Inflammatory macrophage treated with lipopolysaccharide for 1 hour (primary cell): ENCODE measurements at places on chromosomes 13 and 19.

DNA sequence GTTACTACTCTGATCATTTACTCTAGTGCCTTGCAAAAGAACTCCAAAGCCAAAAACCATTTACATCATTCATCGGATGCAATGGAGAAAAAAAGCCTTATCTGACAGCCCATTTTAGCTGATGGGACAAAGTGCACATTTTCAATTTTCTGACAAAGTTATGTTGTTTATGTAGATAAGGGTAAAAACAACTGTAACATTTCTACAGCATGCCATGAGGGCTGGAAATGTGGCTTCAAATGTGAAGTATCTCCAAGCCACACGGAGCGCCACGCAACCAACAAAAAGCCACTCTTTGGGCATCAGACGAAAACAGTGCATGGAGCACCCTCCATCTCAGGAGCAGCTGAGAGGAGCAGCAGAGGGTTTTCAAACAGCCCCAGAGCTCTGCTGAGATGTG, 364.6 kb upstream of the ZNF507 start:
- no peak for DNase-seq

DNA sequence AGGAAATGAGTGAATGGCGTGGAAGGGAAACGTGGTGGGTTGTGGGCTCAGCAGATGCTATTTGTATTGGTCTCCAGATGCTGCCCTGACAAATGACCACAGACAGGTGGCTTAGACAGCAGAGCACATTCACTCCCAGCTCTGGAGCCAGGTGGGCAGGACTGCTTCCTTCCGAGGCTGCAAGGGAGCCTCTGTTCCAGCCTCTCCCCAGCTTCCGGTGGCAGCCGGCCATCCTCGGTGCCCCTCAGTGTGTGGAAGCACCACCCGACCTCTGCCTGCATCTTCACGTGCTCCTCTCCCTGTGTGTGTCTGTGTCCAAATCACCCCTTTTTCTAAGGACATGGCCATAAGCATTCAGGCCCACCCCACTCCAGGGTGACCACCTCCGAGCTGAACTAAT, 105.1 kb downstream of the SOX1 start:
- DNase-seq = no peak

- DNase-seq = no peak
Measured at GRCh38 chr19:21508198-21508597, 2.8 kb downstream of the ZNF429 start.

- DNase-seq = no peak
Measured at GRCh38 chr13:44072536-44072935, 192.8 kb downstream of the LACC1 start.

DNA sequence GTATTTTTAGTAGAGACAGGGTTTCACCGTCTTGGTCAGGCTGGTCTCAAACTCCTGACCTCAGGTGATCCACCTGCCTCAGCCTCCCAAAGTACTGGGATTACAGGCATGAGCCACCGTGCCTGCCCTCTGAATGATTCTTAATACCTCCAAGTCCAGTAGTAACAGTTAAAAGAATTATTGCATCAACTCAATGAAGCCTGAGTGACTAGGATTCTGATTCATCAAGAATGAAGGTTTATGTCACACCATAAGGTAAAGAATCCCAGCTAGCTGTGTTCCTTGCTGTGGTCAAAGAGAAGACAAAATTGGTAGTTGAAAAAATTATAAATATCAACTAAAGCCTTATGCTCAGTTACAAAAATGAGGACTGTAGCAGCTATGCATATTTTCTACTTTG, 81.2 kb upstream of the ABCC4 start:
- DNase-seq = no peak

DNA sequence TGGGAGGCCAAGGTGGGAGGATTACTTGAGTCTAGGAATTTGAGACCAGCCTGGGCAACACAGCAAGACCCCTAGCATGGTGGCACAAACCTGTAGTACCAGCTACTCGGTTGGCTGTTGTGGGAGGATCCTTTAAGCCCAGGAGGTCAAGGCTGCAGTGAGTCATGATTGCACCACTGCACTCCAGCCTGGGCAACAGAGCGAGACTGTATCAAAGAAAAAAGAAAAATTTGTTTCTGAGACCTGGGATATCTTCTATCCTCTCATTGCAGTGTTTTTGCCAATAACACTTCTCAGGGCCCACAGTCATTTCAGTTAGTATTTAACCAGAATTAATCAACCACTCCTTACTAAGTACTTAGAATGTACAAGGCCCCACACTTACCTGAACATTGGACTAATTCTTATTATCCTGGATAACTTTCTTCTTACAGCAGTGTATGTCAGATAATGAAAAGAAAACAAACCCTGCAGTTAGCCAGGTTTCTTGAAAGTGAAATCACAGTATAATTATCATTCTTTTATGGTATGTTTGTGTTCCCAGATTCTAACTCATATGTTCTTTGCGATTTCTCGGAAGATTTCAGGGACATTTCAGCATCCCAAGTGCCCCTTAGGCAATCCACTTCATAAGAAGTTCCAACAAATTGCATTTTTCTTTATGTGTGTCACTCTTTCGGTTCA, 75.6 kb upstream of the KLF5 start:
- DNase-seq = no peak

DNA sequence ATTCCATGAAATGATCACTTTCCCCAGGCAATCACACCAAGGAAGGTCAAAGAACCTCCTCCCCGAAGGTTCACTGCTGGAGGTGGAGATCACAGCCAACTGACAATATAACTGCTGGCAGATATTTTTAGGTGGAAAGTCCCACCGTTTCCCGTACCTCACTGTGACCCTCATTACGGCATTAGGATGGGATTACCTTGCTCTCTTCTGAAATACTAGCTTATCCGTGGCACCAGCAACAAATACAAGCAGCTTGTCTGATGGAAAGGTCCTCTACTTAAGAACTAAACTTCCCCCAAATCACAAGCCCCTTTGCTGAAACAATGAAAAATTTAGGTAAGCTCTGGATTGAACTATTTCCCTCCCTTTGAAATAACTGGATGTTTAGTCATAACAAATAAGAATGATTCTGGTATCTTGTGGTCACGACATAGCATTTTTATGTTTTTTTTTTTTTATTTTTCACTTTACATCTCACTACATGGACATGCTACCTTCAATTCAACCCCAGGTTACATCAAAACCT, 178.9 kb downstream of the COL4A1 start:
- DNase-seq = no peak

DNA sequence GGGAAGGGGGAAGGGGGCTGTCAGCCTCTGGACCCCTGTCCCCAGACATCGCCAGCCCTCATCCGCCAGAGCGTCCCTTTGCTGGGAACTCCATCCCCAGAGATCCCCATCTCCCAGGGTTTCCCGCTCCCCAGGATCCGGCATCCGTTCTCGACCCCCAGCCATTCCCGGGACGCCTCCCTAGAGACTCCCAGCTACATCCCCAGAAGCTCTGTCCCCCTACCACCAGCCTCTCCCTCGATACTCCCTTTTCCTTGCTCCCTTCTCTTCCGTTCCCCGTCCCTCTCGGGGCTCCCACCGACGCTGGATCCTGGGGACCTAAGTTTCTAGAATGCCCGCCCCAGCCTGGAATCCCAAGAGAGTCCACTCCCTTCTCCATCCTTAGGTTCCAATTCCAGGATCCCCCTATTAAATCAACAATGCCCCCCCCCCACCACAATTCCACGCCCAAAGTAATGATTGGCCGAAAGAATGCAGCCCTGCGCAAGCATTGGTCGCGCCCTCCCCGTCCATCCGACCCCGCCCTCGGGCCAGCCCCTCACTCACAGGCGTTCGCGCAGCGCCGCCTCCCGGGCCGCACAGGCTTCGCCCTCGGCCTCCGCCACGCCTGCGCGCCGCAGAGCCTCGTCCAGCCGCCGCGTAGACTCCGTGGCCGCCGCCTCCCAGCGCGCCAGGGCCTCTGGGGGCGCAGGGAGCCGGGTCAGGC, 3.2 kb downstream of the CCDC194 start:
- peak; percentile 92 for DNase-seq

- no peak for DNase-seq
Measured at GRCh38 chr13:58935689-58936088, 1228.0 kb downstream of the DIAPH3 start.

DNA sequence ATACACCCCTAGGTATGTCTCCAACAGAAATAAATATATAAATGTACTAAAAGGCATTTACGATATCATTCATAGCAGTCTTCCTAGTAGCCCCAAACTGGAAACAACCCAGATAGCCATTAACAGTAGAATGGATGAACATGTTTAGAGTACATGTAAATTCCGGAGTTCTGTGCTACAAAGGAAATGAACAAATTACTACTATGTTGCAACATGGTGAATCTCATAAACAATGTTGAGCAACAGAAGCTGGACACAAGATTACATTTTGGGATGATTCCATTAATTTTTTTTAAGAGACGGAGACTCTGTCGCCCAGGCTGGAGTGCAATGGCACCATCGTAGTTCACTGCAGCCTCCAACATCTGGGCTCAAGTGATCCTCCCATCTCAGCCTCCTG, 5.9 kb upstream of the SLC7A10 start:
- peak; percentile 66 for DNase-seq

DNA sequence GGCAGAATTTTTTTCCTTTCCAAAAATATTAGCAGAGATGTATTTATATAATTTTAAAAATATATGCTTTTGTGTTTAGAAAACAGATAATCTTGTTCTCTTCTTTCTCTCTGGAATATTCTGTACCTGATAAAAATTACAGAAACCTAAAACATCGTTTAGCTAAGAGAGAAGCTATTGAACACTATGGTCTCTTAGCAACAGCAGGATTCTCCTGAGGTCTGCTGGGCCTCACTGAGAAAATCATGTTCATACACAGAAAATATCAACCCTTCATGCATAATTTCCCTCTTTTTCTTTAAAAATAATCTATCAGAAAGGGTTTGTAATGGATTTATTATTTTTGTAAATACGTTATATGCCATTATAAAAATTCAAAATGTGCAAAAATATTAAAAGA, 242.2 kb downstream of the DCLK1 start:
- DNase-seq = no peak

DNA sequence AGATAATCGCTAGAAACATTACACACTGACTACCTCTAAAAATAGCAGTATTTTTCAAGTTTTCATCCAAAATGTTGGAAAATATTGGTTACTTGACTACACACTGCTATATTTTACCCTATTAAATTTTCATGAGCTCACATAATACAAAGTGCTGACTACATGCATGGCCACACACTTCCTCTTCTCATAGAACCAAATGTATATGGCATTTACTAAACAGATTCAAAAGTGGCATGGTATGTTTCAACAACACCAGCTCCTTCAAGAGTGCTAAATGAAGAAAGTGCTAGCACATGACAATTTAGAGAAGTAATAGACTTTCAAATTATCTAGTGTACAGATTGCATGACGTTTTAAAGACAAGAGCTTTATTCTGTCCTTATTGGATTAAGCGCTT, 780.4 kb upstream of the SLITRK6 start:
- DNase-seq = no peak

GRCh38 chr13:41835871-41836270, 125.0 kb downstream of the VWA8 start:
- no peak for DNase-seq

DNA sequence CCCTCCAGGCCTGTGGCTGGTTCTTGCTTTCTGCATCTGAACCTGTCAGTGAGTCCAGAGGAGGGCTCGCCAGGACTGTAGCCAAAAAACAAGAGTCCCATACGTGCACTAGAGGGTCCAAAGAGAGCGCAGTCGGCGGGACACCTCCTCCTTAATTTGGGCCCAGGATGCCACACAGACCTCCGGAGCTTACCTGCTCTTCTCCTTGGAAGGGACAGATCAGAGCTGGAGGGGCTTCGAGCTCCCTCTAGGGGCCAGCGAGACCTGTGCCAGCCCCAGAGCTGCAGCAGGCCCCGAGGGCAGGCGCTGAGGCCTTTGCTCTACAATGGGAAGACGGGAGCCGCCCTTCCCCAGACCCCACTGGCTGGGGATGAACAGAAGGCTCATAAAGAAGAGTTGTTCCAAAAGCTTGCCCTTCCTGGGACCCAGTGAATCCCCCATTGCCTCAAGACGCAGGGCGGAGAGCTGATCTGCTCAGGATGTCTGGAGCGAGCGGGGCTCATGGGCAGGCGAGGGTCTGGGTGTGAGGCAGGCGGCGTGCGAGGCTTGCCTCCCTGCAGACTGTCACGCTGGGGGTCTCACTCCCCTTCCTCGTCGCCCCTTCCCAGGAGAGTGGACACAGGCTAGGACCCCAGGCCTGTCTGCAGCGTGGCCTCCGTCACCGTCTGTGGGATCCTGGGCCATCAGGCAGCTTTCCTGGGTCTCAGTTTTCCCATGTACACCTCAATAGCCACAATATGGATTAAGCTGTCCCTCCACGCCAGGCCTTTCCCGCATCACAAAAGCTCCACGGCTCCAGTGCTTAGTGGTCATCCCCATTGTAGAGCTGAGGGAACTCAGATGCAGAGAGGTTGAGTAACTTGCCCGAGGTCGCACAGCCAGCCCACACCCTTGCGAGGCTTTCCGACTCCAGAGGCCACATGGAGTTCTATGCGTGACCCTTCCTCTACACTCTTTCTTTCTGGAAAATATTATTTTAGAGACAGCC, 46.9 kb upstream of the VSTM2B start:
- DNase-seq = no peak

DNA sequence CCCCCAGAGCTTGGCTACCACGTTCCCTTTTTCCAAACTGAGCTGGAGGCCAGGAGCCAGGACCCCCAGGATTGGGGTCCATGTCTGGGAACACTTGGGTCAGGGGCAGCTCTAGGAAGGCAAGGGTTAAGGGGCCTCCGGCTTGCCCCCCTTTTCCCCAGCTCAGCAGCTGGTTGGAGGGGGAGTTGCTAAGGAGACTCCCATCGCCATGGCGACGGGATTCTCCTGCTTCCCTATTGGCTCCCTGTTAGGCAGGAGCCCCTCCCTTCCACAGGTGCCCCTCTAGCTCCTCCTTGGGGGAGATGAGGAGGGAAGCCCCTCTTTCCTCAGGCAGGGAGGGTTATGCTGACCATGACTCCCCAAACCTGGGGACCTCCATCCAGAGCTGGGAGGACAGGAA, 33.9 kb downstream of the PDE4A start:
- no peak for DNase-seq
